Muscle of leg (tissue), 16 donors: ENCODE measurements at places on chromosomes 7 and 10.
A peak's percentile ranks its signal among the peaks of the same experiment; 100 is the strongest.

DNA sequence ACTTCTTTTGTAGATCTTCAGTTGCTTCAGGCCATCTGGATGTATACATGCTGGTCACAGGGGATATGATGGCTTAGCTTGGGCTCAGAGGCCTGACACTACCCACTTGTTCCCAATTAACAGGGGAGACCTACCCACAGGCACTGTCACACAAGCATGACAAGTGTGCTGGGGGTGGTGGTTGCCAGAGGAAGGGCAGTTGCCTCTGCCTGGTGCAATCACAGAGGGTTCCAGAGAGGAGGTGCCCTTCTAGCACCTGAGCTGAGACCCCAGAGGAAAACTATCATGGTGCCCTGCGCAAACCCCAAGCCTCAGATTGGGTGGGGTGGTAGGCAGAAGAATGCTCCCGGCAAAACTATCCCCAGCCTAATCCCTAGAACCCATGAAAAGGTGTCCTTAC, 65.6 kb upstream of the NANOS1 start:
- no peaks in the 10 kb centered on the region for H3K27me3 ChIP-seq
- no peak overlapping the region for H3K27ac ChIP-seq
- peaks cover 53% of the 10 kb centered on the region for H3K4me1 ChIP-seq
- H3K4me3 ChIP-seq = no peak overlapping the region
- no peaks in the 10 kb centered on the region for H3K36me3 ChIP-seq
- no peak for DNase-seq

DNA sequence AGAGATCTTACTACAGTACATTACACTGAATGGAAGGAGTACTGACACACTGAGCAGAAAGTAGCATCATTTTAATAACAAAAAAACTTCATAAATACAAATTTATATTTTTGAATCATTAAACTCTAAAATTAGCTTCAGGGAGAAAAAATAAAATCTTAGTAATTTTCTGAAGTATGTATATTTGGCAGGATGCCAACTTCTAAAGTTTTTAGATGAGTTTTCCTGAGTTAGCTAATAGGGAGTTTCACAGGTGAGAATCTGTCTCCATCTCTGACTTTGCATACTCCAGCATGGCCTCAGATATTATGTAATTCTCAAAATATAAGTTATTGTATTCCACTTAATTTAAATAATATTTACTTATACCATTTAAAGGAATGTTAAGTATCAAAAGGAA, 673.2 kb upstream of the PCDH15 start:
- no peak for DNase-seq
- no peaks in the 10 kb centered on the region for H3K4me1 ChIP-seq

DNA sequence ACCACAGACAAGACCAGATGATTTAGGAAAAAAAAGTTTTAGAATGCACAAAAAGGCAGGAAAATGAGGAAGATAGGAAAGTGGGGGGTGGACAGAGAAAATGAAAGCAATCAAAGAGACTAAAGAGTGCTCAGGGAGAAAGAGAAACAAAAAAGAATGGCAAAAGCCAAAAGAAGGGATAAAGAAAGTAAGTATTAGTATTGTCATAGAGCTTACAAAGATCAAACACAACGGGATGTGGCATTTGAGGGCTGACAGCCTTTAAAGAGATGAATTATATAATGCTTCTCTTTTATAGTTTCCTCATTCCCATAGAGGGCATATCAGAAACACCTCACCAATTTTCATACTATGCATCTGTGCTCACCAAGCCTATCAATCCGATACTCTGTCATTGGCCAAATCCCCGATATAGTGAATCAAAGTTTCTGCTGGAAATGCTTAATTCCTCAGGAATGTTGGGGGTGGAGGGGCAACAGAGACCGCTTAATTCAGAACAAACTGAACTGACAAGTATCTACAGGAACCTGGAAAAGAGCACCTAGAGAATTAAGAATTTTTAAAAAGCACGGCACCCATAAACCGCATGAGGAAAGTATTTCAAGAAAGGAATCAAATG, 2.7 kb downstream of the COG5 start:
- H3K4me1 ChIP-seq = peaks cover 2% of the 10 kb centered on the region
- peaks cover 6% of the 10 kb centered on the region for H3K36me3 ChIP-seq
- H3K4me3 ChIP-seq = no peak overlapping the region

GRCh38 chr10:33240931-33241330, 93.5 kb downstream of the NRP1 start:
- no peak for DNase-seq
- no peaks in the 10 kb centered on the region for H3K27me3 ChIP-seq
- no peak overlapping the region for H3K27ac ChIP-seq
- H3K4me1 ChIP-seq = no peaks in the 10 kb centered on the region
- H3K4me3 ChIP-seq = no peak overlapping the region
- H3K36me3 ChIP-seq = peaks cover 13% of the 10 kb centered on the region

DNA sequence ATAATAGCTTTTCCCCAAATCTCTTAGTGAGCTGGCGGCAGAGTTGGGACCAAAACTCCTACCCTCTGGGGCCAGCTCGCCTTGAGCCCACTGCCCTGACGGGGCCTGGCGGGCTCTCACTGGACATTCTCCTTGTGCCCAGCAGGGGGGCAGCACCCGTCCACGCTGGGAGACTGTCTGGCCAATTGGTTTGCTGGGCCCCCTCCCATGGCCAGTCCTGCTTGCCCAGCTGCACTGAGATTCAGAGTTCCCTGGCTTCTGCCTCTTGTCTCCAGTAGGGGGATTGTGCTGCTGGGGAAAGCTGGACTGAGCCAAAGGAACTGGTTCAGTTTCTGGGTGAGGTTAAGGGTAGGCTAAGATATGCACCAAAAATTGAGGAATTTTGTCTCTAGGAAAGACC, 59.8 kb downstream of the RAMP3 start:
- DNase-seq = no peak

DNA sequence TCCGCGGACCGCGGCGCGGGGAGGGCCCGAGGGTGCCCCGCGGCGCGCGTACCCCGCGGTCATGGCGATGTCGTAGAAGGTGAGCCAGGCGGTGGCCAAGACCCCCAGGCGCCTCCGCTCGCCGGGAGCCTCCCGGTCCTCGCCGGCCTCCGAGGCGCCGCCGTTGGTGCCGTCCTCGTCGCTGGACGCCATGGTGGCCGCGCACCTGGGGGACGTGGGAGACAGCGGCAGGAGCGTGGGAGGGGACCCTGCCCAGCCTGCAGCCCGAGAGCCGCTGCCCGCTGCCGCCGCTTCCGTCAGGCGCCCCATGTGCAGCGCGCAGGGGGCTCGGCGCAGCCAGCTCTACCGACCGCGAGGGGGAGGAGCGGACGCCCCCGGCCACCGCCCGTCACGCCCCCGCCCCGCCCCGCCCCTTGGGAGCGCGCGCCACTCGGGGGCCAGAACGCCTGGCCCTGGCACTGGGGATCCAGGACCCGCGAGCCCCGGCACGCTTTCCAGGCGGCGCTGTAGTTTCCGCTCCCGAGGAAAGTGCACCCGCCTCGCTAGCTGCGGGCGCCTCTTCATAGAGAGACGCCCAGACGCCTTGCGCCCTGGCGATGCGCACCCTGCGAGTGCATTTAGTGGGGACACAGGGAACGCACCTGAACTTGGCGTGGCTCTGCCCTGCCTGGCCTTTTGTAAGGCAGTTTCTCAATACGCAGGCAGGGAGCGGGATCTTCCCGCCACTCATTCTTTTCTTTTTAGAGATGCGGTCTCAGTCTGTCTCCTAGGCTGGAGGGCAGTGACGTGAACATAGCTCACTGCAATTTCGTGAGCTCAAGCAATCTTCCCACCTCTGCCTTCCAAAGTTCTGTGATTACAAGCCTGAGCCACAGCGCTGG, at the start of gene HACD1:
Gene HACD1 (minus strand): TSS at position 344 of the 881 bp plus-strand sequence. CDS start 35 bp downstream, at position 309.
- peak within 1 kb of the TSS; percentile 84 for H3K27ac ChIP-seq
- no peaks in the 10 kb centered on the region for H3K36me3 ChIP-seq
- peaks cover 17% of the 10 kb centered on the region for H3K27me3 ChIP-seq
- H3K4me1 ChIP-seq = peaks cover 8% of the 10 kb centered on the region
- DNase-seq = peak; percentile 58

DNA sequence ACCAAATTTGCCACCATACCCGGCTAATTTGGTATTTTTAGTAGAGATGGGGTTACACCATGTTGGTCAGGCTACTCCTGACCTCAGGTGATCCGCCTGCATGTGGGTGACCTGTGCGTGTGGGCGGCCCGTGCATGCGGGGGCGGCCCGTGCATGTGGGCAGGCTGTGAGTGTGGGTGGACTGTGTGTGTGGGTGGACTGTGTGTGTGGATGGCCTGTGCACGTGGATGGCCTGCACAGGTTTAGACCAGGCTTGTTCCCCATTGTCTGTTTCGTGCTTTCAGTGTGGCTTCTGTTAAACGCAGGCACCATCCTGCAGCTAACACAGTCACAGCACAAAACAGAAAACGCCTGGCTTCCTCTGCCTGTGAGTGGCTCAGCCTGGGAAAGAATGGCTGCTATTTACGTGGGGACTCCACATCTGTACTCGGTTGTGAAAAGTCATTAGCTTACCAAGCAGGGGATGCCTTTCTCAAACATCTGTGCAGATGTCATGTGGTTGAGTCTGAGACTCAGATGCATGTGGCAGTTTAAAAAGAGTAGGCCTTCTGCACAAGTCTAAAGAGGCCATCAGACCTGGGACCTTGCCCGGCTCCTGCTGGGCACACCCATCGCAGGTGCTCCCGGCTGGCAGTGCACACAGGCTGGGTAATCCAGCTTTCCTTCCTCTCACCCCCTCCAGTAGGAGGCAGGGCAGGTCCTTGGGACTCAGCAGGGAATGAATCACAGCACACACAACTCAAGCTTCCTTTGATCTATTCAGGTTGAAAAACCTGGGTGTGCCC, 91.6 kb downstream of the COBL start:
- no peak overlapping the region for H3K27ac ChIP-seq
- no peaks in the 10 kb centered on the region for H3K27me3 ChIP-seq
- peaks cover 11% of the 10 kb centered on the region for H3K4me1 ChIP-seq
- DNase-seq = no peak
- no peaks in the 10 kb centered on the region for H3K36me3 ChIP-seq

GRCh38 chr10:19845503-19846368, 29.5 kb downstream of the PLXDC2 start:
- DNase-seq = peak; percentile 80
- H3K4me3 ChIP-seq = no peak overlapping the region
- peaks cover 5% of the 10 kb centered on the region for H3K36me3 ChIP-seq
- no peaks in the 10 kb centered on the region for H3K4me1 ChIP-seq

- H3K4me1 ChIP-seq = peaks cover 4% of the 10 kb centered on the region
- no peak overlapping the region for H3K27ac ChIP-seq
- peak; percentile 27 for DNase-seq
- peaks cover 2% of the 10 kb centered on the region for H3K27me3 ChIP-seq
- no peaks in the 10 kb centered on the region for H3K36me3 ChIP-seq
- no peak overlapping the region for H3K4me3 ChIP-seq
Measured at GRCh38 chr10:120098232-120098930, 205.9 kb downstream of the SEC23IP start.

GRCh38 chr10:96661632-96662031, 58.7 kb downstream of the PIK3AP1 start:
- no peaks in the 10 kb centered on the region for H3K4me1 ChIP-seq
- no peaks in the 10 kb centered on the region for H3K27me3 ChIP-seq
- H3K27ac ChIP-seq = no peak overlapping the region
- no peak overlapping the region for H3K4me3 ChIP-seq

DNA sequence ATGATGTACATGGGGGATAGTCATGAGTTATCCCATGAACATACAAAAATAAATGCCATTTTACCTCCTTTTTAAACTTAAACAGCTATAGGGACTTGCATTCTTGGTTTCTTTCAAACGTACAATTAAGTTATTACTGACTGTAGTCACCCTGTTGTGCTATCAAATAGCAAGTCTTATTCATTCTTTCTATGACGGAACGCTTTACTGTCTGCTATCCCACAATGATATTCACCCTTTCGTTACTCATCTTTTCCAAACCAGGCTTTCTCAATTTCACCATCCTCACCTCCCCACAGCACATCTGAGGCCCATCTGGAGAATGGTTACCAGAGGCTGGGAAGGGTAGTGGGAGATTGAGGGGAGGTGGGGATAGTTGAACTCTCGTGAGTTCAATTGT, 218.8 kb downstream of the PHF14 start:
- no peak overlapping the region for H3K27ac ChIP-seq
- H3K27me3 ChIP-seq = no peaks in the 10 kb centered on the region
- H3K4me1 ChIP-seq = peaks cover 10% of the 10 kb centered on the region
